Ecto neural progenitor cell (in vitro differentiated cells): ENCODE measurements at places on chromosomes 1 and 21.

GRCh38 chr1:159960721-159961381 is 6.8 kb upstream of the SLAMF9 start:
- no peak for DNase-seq

- DNase-seq, result no peak
Measured at GRCh38 chr1:220726634-220727033, 21.5 kb upstream of the MTARC2 start.

GRCh38 chr1:203556047-203556851 is 62.3 kb downstream of the OPTC start:
- peak; percentile 54 for DNase-seq

- no peak for DNase-seq
Measured at GRCh38 chr1:190908691-190909090, 431.0 kb upstream of the BRINP3 start.

GRCh38 chr1:65477414-65478378 is 57.2 kb downstream of the LEPR start:
- DNase-seq, result no peak

DNA sequence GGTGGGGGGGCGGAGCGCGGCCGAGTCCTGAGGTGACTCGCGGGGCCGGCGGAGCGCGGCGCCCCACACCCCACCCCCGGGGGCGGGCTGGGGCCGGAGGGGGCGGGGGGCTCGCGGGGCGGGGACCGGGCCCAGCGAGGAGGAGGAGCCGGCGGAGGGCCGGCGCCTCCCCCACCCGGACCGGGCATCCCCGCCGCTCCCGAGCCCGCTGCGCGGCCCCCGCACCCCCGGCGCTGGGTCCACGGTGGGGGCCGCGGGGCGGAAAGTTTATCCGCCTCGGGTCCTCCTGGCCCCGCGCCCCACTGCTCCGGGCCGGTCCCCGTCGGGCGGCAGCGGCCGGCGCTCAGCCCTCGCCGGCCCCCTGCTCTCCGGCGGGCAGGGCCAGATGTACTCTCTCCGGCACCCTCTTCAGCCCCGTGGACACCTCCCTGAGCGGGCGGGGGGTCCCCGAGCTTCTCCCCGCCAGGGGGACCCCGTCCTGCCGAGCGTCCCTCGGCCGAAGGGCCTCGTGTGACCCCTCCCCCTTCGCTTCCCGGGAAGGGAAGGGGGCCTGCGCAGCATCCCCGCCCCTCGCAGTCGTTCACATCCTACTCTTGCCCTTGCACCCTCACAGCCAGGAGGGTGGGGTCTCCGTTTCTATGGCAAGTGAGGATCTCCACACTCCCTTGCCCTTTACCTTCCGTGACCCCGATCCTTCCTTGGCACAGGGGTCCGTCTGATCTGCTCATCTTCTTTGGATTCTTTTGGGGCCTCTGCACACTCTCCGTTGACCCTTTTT is 663 bp downstream of the CAMTA1 start:
- peak; percentile 65 for DNase-seq

- no peak for DNase-seq
Measured at GRCh38 chr1:245298781-245299180, 144.0 kb downstream of the KIF26B start.

- DNase-seq, result no peak
Measured at GRCh38 chr1:62103846-62104245, 90.8 kb upstream of the L1TD1 start.

- no peak for DNase-seq
Measured at GRCh38 chr1:3033040-3033789, 11.9 kb downstream of the ACTRT2 start.

DNA sequence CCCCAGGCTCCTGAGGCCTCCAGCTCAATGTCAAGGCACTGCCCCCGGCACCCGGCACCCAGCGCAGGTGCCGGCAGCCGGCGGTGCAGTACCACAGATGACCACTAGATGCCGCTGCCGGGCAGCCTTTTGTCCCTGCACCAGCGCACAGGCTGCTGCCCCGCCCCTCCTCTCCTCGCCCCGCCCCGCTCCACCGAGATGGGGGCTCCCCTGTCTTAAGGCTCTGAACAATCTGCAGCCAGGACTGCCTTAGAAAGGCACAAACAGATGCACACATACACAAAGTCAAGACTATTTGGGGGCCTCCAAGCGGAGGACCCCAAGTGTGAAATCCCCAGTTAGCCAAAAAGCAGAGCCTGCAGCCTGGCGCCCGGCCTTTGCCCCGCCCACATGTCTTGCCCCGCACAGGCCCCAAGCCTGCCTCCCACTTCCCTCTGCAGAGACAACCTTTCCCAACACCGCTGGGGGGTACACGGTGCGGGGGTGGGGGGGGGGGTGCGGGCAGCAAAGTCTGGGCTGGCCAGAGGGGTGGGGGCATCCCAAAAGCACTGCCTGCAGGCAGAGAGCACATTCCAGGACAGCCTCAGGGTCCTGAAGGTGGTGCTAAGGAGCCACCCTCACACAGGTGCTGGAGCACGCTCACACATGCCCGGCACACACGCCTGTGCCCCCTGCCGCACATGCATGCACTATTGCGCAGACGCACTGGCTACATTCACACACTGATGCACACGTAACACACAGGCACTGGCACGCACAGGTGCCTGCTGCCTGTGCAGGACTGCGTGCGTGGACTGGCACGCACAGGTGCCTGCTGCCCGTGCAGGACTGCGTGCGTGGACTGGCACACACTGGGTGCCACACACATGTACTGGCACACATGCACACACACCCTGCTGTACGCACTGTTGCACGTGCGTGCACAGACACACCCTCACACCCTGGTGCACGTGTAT is 37.1 kb downstream of the ARHGEF16 start:
- DNase-seq, result peak; percentile 88

- no peak for DNase-seq
Measured at GRCh38 chr1:32878183-32878582, 7.5 kb upstream of the FNDC5 start.

DNA sequence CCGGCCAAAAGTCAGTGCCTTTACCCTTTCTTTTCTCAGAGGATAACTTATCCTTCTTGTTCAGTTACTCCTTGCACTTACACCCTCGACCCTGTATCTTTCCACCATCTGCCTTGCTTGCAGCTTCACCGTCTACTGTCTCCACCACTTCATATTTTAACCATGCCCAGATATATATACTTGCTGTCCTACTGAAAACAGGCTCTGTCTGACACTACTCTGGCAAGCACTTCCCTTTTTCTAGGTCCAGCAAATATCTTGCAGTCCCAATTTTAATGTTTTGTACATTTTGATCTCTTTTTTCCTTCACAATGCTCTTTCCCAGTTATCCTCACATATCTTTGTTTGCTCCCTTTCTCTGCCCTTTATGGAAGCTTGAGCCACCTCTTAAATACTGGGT is 308.6 kb downstream of the TPR start:
- no peak for DNase-seq

- DNase-seq, result no peak
Measured at GRCh38 chr1:223067914-223068313, 75.1 kb downstream of the TLR5 start.

DNA sequence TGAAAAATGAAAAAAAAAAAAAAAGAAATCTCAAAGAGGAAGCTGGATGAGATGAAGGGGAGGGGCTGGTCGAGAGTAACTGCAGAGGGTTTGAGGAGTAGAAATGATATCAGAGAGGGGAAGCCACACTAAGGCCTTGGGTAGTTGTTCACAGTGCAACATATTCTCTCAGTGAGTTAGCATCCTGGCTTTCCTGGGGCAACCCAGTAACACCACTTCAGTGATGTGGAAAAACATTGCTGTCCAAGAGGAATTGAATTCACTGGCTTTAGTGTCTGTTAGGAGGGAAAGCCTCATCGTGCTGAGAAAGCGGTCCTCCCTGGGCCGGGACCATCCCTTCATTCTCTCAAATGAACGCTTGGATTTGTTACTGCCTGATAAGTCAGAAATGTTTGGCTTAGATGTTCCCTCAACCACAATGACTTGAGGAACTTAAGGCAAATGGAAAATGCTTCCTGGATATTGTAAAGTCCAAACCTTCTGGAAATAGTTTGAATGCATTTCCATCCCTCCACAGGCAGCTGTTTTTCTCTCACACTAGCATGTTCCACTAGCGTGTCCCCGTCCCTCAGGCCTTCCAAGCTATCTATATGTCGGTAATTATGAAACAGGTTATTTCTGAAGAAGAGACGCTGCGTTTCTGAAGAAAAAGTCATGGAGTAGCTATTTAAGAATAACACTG is 12.2 kb downstream of the TGFB2 start:
- no peak for DNase-seq

DNA sequence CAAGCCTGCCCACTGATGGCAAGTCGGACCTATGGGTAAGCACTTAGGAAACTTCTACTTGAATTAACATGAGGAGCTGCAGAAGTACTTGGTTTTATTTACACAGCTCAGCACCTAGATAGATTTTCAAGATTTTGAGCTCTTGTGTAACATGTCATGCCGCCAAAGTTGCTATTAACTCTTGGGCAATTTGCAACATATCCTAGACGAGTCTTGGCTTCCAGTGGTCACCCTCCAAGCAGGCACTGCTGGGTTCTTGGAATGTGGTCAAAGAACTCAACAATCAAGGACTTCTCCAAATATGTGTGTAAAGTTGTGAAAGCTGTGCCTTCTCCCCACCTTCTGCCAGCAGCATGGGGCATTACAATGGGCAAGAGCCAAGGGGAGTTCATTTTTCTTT is 17.8 kb upstream of the GUCA2B start:
- no peak for DNase-seq

DNA sequence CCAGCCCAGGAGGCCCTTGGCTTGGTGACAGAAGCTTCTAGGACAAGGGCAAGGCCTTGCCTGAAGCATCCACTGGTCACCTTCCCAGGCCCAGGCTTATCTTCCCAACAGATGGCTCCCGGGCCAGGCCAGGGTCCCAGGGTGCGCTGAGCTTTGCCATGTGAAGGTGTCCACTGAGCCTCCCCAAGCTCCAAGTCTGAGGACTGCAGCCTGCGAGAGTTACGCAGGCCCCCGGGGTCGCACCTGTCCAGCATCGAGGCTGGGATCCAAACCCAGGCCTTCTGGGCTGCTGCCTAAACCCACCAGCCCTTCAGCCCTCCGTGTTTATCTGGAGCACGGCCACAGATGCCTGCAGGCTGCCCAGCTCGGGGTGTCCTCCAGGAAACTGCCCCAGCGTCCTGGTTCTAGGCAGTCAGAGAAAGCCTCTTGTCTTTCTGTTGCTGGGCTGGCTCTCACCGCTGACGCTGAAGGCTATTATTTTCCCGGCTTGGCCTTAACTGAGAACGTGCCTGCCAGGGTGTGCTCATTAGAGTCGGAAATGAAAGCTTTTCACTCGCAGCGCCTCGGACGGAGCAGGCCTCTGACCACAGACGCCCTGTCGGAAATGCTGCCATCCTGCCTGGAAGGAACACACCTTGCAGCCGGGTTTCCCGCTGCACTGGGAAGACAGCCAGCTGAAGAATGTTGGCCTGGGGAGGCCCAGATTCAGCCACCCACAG is 71.4 kb downstream of the MEGF6 start:
- DNase-seq, result no peak

- DNase-seq, result no peak
Measured at GRCh38 chr1:30758785-30759380, 1.3 kb upstream of the LAPTM5 start.

GRCh38 chr1:217521317-217521716 is 109.6 kb downstream of the GPATCH2 start:
- no peak for DNase-seq

- DNase-seq, result no peak
Measured at GRCh38 chr1:23953020-23953419, 6.6 kb upstream of the PNRC2 start.

GRCh38 chr1:172662464-172663109 is 3.7 kb downstream of the FASLG start:
- no peak for DNase-seq

DNA sequence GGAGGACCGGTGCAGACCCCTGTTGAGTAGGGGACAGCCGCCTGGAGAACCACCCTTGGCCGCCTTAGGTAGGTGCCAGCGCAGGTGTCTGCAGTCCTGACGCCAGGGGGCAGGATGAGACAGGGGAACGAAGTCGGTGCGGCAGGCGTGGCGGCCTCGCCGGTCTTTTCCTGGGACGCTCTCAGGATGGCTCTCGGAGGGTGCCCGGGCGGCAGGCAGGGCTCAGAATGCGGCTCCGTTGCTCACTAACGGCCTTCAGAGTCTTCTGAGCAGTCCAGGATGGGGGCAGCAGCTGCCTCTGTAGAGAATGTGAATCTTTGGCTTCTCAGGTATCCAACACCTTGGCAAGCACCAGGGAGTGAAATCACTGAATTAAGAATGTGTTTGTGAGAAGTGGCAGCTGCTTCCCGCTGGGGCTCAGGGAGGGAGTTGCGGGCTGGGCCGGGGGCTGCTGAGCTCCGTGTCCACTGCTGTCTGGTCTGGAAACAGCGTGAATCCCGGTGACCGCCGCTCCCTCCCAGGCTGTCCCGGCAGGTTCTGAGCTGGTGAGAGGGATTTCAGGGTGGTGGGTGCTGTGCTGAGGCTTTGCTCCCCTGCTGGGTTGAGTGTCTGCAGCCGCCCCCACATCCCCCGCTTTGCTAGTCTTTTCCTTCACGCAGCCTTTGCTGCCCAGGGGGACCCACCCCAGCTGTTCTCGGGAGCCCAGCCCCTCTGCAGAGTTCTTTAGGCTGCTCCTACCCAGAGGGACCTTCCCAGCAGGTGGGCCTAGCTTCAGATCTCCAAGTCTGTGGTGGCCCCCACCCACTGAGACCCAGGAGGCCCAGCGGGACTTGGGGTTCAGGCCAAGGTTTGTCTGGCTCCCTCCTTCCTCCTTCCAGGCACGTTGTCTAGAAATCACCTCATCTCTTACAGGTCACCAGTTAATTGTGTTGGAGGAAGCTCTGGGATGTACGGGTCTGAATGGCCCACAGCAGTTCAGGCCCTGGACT is 11.1 kb upstream of the C1orf174 start:
- DNase-seq, result peak; percentile 91

DNA sequence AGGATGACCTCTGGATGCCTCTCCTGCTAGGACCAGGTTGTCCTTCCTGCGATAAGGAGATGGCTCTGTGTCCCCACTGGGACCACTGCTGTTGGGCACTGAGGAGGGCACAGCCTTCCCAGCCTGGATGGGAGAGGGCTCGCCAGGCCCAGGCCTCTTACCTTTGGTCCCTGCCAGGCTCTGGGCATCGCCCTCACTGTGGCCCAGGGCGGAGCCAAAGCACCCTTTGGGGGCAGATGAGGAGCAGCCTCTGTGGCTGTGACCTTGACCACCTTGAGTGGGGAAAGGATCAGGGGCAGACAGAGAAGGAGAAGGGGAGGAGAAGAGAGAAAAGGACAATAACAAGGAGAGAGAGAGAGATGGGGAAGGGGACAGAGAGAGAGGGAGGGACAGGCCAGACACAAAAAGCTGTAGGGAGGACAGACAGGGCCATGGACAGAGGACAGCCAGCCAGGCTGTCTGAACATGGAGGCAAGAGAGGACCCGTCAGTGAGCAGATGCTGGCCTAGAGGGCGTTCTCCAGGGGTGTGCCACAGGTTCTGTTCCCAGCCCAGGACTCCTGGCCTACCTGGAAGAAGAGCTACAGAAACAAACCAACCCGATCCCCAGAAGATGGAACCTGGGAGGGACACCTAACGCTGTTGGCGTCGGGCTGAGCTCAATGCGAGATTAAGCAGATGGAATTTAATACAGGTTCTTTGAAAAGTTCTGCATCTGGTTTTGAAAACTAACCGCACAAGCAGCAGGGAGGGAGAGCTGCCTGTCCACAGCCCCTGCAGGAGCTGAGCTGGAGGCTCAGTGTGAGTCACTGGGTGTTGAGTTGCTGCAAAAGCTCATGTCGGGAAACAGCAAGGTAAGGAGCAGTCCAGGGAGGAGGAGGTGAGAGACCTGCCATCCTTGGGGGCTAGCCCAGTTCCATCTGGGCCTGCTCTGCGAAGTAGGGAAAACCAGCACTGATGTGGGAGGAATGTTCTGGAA is 262.1 kb downstream of the PTPRU start:
- DNase-seq, result peak; percentile 34

- no peak for DNase-seq
Measured at GRCh38 chr1:160206036-160206389, 829 bp downstream of the PEA15 start.

- no peak for DNase-seq
Measured at GRCh38 chr1:16982902-16983301, 2.5 kb upstream of the MFAP2 start.
